ENCODE measurements at places on chromosomes 1 and 21.

GRCh38 chr1:192563129-192563528, 12.4 kb upstream of the RGS1 start:
- no peak for DNase-seq

DNA sequence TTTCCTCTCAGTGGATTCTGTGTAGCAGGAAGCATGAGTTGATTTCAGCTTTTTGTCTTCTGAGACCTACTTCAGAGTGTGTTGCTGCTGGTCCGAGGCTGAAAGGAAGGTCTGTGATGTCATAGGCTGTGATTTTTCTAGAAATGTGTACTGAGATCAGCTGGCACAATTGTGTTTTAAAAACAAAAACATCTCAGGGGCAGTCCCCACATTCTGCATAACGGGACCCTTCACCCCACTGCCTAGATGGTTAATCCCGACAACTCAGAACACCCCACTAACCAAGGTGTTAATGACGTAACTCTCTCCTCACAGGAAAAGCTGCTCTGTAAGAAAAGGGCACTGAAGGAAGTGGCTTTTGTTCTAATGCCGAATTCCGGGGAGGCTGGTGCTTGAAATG, 59.8 kb upstream of the PPP2R5A start:
- DNase-seq = no peak

GRCh38 chr1:34518146-34518699, 236.6 kb upstream of the GJB5 start:
- DNase-seq = no peak

DNA sequence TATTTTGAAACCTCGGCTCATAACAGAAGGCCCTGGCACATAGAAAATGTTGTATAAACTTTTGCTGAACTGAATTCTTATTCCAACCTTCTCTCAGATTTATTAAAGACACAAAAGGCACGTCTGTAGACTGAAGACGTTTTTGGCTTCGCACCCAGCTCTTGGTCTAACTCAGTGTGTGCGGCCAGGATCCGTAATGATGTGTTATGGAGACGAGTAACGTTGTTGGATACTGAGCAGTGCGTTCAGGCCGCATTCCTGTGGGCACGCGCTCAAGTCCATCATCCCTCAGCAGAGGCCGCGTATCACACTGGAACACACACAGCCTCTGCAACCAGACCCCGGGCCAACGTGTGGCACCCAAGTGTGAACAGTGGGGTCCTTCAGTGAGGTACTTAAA, 154.8 kb upstream of the RAB4A start:
- DNase-seq = no peak

- peak; percentile 54 for DNase-seq
These were observed 7.3 kb downstream of the F11R start for GRCh38 chr1:161013488-161014230.

- DNase-seq = no peak
These were observed 47.6 kb upstream of the GJA5 start for GRCh38 chr1:147808025-147808424.

DNA sequence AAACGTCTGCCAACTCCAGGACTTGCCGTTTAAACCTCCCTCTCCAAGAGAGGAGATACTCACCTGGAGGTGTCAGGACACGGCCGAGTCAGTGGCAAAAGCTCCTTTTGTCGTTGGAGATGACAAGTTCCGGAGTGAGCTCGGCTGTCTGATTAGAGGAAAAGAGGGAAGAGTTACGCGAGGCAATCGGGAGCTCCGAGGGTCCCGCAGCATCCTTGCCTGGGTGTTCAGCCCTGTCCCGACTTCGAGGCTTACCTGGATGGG, 497 bp downstream of the ID3 start:
- no peak for DNase-seq

- no peak for DNase-seq
These were observed 201.6 kb downstream of the SDCCAG8 start for GRCh38 chr1:243457363-243457982.

DNA sequence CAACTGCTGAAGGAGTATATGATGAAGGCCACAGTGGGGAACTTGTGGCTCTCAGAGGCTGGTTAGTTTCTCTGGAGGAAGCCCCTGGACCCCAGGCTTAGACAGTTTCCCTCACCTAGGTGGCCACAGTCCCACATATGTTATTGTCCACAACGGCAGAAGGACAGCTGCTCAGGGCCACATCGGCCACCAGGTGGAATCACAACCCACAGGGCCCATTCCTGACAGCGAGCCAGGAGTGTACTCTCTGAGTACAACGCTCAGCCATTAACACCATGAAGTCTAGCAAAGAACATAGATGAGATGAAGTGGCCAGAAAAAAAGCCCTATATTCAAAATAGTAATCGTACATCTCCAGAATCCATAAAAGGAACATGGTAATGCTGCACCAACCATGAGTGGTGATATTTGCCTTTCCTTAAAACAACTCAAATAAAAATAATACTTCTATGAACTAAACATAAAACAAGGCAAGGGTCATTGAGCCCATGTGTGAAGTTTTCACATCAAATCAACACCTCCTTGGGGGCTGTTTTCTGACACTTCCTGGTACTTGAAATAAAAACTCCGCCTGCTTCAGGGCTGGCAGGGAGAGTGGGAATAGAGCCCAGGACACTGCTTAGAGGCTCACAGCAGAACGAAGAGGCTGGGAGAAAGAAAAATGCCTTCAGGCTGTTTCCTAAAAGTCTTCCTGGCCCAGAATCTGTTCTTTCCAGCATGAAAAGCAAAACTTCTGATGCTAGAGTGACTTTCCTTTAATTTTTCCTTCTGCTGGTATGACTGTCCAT, 383.3 kb downstream of the HHAT start:
- no peak for DNase-seq
